GM10248 (cell line): ENCODE measurements at places on chromosomes 5 and 9.
A peak's percentile ranks its signal among the peaks of the same experiment; 100 is the strongest.

DNA sequence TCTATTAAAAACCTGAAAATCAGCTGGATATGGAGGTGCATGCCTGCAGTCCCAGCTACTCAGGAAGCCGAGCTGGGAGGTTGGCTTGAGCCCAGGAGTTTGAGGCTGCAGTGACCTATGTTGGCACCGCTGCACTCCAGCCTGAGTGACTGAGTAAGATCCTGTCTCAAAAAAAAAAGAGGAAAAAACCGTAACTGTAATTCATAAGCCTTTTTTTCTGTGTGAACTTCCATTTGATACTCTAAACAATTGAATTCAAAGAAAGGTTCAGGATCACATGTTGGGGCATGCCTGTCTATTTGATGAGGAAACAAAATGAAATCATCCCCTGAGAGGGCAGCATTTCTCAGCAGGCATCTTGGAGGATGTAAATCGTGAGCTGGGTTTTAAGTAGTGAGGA lies 38.8 kb downstream of the ITGA2 start:
- DNase-seq: no peak

DNA sequence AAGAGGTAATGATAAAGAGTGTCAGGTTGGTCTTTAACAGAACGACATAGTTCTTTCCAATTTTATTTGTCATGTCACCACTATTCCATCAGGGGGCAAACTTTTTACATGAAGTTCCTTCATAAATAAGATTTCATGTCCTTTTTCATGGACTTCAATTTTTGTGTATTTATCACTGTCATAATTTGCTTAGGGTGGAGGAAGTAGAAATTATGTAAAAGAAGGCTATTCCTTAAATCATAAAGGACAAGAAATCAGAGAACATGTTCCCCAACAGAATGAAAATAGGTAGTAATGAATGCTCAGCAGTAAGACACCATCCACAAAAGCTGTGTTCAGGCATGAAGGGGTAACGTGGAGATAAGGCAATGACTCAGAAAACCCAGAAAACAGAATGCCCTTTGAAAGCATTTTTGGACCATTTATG lies 72.7 kb downstream of the ZFAND5 start:
- DNase-seq: peak; percentile 43

- DNase-seq: no peak
These were observed 50.6 kb downstream of the SIL1 start for GRCh38 chr5:139147483-139148087.

DNA sequence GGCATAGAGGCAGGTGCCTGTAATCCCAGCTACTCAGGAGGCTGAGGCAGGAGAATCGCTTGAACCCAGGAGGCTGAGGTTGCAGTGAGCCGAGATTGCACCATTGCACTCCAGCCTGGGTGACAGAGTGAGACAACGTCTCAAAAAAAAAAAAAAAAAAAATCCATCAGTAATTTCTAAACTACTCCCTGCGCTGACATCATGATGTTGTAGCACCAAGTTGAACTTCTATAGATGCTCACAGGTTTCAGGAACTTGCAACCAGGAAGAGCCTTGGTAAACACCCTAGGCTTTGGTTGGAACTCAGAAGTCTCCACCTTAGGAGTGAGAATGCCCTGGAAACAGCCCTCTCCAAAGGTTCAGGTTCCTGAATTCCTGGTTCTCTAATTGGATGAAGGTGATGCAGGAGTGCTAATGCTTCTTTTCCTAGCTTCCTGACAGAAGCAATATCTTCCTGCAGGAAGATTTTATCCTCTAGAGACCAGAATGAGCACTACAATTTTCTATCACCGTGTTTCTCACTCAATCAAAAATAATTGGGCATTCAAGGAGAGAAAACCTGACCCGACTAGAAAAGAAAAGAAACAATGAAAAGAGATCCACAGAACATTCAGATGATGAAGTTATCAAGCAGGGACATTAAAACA lies 469.6 kb downstream of the GADD45G start:
- DNase-seq: no peak

GRCh38 chr9:111287127-111287526 lies 42.9 kb downstream of the OR2K2 start:
- no peak for DNase-seq

DNA sequence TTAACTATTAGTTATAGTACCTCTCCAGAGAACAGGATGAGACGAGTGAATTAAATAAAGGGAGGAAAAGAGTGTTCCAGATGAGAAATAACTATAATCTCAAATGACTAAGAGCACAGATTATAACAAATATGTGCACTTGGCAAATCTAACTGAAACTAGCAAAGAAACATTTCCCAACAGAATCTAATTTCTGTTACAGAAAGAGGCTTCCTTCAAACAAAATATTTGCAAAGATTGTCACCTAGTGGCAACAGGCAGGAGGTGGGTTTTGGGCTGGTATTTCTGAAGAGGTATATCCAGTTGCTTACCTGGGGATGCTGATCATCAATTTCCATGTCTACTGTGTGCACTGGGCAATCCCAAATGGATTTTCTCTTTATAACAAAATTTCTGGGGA lies 5.6 kb upstream of the SPDL1 start:
- DNase-seq: no peak

- no peak for DNase-seq
These were observed 738.6 kb upstream of the ZNF608 start for GRCh38 chr5:125484742-125485641.

DNA sequence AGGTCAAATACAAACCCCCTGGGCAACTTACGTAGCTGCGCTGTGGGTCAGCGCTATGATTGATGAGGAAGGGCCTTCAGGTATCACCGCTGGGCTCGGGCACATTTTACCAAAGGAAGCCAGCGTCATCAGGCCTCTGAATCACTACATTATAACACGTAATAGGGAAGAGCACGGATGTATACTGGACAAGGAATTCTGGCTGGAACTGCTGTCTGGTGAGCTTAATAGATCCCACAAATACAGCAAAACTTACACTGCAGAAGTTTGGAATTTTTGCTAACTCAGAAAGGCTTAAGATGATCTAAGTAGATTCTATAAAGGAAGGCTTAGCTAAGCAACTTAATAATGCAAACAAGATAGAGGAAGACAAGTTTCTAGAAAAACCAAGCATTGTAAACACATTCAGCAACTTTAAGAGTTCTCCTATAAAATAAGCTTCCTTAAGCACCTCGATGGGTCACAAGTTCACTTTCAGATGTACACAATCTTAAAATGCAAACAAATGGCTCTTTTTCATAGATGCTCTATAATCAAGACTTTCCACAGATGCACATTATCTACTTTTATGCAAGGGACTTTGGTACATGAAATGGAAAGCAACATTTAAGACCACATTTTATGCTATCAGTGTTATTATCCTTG lies 360.1 kb upstream of the PANK3 start:
- no peak for DNase-seq

- no peak for DNase-seq
These were observed 45.2 kb downstream of the ALG2 start for GRCh38 chr9:99176527-99177013.

- no peak for DNase-seq
These were observed 48.6 kb downstream of the SPATA31D1 start for GRCh38 chr9:82037126-82037525.

DNA sequence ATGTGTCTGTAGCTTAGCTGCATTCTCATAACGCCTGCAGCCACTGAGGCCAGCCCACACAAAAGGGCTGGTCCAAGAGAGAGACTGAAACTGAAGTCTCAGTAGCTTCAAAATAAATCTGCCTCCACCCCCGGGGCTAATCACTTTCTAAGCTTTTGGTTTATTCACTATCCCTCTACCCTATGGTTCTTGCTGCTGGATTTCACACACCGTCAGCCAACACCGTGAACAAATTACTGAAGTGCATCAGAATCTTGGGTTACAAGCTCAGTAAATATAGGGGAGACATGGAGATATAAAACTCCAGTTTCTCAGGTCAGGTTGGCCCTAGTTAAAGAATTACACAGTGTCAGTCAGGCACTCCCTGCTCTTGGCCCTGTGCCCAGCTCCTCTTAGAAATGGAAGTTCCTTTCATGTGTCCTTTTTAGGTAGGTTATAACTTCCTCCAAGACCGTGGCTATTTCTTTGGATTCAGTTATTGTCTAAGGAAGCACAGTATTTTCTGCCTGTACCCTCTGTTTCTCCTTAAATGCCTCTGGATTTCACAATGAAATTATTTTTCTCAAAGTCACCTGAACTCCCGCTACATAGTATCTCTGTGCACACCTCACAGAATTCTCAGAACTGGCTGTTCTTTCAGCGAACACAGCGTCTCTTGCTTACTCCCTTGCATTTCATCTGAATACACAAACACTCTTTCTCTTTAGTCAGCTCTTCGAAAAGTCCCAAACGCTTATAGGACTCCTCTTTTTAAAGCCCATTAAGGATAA lies 112.5 kb downstream of the FAM174A start:
- peak; percentile 13 for DNase-seq

DNA sequence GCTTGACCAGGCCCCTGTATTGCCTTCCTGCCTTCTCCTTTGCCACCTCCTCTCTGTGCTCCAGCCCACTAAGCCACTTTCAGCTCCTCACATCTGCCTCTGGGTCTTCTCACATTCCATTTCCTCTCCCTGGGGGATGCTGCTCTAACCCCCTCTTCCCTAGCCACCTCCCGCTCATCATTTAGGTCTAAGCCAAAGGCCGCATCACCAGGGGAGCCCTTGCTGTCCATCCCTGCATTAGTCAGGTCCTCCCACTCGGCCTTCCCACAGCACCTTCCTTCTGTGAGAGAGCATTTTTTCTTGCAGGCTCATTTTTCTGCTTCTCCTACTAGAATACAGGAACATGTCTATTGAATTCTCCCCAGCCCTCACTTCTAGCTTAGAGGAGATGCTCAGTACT lies 72.6 kb upstream of the GALNT10 start:
- DNase-seq: no peak

- no peak for DNase-seq
These were observed 44.4 kb upstream of the CTNNA1 start for GRCh38 chr5:138708791-138709190.

GRCh38 chr5:138402640-138403039 lies 36.2 kb upstream of the REEP2 start:
- peak; percentile 38 for DNase-seq

DNA sequence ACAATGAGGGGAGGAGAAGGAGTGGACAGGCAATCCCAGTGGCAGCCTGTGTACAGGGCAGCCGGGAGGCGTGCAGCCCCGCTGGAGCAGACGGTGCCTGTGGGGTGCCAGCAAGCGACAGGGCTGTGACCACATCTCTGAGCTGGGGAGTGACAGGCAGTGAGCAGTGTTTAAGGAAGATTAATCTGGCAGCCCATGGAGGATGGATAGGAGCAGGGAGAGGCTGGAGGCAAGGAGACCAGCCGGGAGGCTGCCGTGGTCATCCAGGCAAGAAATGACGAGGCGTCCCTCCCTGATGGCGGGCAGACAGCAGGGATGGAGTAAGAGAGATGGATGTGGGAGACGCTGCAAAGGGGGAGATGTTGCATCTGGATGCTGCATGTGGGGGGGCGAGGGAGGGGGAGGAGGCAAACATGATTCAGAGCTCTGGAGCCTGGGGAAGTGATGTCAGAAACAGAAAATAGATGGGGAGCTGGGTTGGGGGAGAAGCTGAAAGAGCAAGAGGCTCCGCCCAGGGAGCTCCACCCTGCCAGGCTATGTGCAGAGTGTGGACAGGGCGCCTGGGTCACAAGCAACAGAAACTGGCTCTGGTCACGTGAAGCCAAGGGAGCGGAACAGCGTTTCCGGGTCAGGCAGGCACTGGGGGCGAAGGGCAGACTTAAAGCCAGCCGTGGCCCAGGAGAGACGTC lies 12.6 kb downstream of the UNC5A start:
- DNase-seq: no peak

- DNase-seq: no peak
These were observed 229.1 kb downstream of the SEC61B start for GRCh38 chr9:99451112-99451606.

- no peak for DNase-seq
These were observed 29.2 kb downstream of the FREM1 start for GRCh38 chr9:14881006-14881405.

GRCh38 chr5:76610196-76610595 lies 13.0 kb downstream of the F2RL2 start:
- no peak for DNase-seq

DNA sequence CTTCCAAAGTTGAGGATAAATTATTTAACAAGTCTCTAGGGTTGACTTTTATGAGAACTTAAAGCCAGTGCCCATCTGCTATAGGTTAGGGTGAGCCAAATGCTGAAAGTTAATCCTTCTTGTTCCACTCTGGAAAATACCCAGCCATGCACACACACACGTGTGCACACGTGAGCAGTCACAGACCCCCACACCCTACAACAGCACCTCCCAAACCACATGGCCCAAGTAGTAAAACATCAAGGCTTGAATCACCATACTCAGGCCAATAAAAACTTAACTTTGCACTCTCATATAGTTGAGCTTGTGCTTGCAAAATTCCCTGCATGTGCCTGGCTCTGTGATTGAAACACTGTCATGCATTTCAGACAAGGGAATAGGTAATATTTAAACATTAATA lies 467.6 kb downstream of the ARHGEF28 start:
- DNase-seq: no peak

- peak; percentile 75 for DNase-seq
These were observed 438 bp downstream of the SOX30 start for GRCh38 chr5:157651623-157652376.

DNA sequence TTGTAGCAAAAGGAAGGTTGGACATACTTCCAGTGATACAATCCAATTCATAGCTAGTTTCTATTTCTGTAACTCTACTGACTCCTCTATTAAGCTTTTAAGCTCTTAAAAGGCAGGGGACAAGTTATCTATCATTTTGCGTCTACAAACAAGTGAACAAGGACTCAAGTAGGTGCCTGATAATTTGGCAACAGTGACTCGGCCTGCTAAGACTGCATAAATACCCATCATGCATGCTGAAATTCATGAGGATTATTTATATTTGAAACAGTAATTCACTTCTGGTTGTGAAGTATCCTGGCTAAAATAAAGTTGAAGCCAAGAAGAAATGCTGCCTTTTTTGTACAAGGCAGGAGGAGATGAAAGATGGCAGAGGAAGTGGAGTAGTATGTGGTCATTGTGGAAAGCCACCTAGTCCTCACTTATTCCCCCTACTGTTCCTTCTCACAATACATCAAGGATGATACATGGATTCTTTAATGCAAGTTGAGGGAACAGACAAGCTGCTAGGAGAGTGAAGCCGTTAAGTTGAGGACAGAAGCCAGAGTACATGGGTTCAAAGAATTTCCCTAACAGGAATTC lies 74.0 kb downstream of the MRPS27 start:
- DNase-seq: no peak

DNA sequence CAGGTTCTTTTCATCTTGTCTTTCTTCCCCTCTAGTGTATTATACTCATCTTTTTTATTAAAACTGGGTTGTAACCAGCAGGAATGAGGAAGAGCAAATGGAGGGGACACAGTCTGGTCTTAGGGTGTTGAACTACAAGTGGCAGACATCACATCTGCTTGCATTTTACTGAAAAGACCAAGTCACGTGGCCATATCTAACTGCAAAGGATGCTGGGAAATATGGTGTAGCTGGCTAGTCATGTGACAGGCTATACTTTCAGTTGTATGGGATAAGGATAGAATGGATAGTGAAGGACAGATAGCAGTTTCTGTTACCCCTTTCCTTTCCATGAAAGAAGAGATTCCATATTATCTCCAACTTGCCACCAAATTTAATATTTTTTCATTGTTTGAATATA lies 13.0 kb upstream of the FGD3 start:
- DNase-seq: no peak

- no peak for DNase-seq
These were observed 47.7 kb downstream of the MARCHF11 start for GRCh38 chr5:16131878-16132277.
